NCI-H1417 treated with DMSO at 0.1 percent for 48 hours (cell line): ENCODE measurements at places on chromosomes 4 and X.

GRCh38 chrX:88988796-88989195 lies 241.8 kb downstream of the CPXCR1 start:
- no peak for DNase-seq

- DNase-seq, result no peak
Observed at GRCh38 chrX:95949588-95949987, 735.1 kb upstream of the DIAPH2 start.

GRCh38 chrX:124362072-124362471 lies 15.7 kb downstream of the SH2D1A start:
- no peak for DNase-seq

- no peak for DNase-seq
Observed at GRCh38 chrX:9700555-9700954, 65.1 kb downstream of the GPR143 start.

DNA sequence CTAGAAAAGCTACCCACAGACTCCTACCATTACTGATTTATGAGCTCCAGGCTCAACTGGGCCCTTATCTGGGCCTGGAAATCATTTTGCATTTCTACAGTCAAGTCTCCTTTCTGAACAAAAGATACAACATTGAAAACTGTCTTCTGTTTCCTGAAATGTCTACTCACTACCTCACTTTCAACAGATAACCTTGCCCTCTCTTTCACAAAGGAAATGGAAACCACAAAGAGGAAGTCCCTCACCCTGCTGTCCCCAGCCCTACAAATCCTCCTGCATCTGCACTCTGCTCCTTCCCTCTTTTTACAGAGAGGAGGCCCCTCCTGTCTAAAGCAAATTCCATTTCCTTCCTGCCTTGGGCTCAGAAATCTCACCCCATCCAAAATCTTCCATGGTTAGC lies 24.8 kb upstream of the CYBB start:
- no peak for DNase-seq

GRCh38 chr4:3252831-3253641 lies 4.1 kb downstream of the MSANTD1 start:
- DNase-seq, result no peak

DNA sequence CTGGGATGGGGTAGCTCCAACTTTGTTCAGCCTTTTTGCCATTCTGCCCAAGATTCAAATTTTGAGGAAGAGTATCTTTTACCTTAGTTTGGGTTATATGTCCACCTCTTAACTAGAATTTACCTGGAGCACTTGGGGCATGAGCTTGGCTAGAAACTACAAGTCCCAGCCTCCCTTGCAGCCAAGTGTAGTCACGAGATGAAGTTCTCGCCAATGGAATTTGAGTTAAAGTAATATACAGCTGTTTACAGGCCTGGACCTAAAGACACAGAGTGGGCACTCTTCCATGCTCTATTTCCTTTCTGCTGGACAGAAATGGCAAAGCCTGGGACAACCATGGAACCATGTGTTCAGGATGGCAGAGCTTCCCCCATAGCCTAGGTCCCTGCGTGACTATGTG lies 233.6 kb upstream of the GATB start:
- DNase-seq, result no peak

DNA sequence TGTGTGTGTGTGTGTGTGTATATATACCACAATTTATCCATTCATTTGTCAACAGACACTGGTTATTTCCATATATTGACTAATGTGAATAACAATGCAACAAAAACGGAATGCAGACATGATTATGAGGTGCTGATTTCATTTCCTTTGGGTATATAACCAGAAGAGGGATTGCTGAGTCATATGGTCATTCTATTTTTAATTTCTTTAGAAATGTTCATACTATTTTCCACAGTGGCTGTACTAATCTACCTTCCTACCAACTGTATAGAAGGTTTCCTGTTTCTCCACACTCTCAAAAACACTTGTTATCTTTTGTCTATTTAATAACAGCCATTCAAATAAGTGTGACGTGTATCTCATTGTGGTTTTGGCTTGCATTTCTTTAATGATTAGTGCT lies 269.9 kb downstream of the OPHN1 start:
- DNase-seq, result no peak

DNA sequence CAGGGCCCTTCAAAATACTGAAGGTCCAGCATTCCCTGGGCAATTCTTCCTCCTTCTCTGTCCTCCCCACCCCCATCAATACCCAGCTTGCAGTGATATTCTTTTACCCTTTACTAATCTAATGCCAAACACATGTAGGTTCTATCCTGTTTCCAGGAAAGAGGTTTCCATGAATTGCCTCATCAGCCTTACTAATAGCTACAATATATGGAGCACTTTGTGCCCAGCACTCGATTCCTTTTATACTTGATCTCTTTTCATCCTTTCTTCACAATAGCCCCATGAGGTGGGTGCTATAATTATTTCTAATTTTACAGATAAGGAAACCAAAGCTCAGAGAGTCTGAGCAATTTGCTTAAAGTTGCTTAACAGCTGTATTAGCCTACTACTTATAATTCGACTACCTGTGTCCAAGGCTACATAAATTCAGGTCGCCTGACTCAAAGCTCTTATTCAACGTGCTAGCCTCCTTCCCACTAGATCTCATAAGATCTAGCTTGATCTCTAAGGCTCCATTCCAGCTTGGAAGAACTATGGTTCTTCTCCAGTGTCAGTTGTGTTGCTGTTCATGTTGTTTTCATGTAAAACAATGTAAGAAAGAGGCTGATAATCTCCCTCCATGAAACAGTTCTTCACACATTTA lies 229.6 kb upstream of the PGRMC2 start:
- no peak for DNase-seq
